ENCODE measurements at places on chromosomes 1 and 21. TPM values are rescaled to one million over a fixed set of nuclear protein-coding genes. Genes with fewer than 3 reads are reported as not detected.

- no peaks in the 10 kb centered on the region for H3K27me3 ChIP-seq
- H3K4me3 ChIP-seq, result no peak overlapping the region
- no peak overlapping the region for H3K27ac ChIP-seq
- H3K36me3 ChIP-seq, result no peaks in the 10 kb centered on the region
- no peaks in the 10 kb centered on the region for H3K4me1 ChIP-seq
- no peak for DNase-seq
Measured at GRCh38 chr21:41016472-41016871, 151.5 kb upstream of the BACE2 start.

GRCh38 chr1:72111662-72112061 is 170.7 kb downstream of the NEGR1 start:
- H3K4me3 ChIP-seq, result no peak overlapping the region
- no peaks in the 10 kb centered on the region for H3K27me3 ChIP-seq
- no peaks in the 10 kb centered on the region for H3K36me3 ChIP-seq
- H3K27ac ChIP-seq, result no peak overlapping the region
- DNase-seq, result no peak

LAMB3 gene
- 0.75 TPM for total RNA-seq

GRCh38 chr1:66623812-66624211 is 89.9 kb downstream of the SGIP1 start:
- H3K27ac ChIP-seq, result no peak overlapping the region
- no peak for DNase-seq
- H3K27me3 ChIP-seq, result no peaks in the 10 kb centered on the region
- no peak overlapping the region for H3K4me3 ChIP-seq

SELL gene
- total RNA-seq, result 1.9 TPM

COL16A1 gene
- 339 TPM for total RNA-seq

SPRR2F gene
- not detected for total RNA-seq

Measured in ascending aorta (tissue), 2 donors.